ENCODE measurements at places on chromosomes 7 and 10.

DNA sequence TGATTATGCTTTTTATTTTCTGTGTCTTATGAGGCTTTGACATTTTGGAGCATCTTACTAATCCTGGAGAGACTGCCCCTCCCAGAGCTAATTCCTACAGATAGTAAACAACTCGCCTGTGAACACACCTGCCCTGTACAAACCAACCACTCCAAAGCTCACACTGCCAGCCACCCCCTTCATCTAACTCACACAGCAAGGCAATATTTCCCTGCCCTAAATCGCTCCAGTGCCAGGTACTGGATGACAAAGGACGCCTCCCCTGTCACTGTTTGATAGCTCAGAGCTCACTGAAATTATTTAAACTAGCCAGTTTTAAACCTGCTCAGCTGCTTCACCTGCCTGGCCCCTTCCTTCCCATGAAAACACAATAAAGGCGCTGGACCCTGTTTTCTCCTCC lies 535.1 kb upstream of the CELF2 start:
- DNase-seq: no peak

DNA sequence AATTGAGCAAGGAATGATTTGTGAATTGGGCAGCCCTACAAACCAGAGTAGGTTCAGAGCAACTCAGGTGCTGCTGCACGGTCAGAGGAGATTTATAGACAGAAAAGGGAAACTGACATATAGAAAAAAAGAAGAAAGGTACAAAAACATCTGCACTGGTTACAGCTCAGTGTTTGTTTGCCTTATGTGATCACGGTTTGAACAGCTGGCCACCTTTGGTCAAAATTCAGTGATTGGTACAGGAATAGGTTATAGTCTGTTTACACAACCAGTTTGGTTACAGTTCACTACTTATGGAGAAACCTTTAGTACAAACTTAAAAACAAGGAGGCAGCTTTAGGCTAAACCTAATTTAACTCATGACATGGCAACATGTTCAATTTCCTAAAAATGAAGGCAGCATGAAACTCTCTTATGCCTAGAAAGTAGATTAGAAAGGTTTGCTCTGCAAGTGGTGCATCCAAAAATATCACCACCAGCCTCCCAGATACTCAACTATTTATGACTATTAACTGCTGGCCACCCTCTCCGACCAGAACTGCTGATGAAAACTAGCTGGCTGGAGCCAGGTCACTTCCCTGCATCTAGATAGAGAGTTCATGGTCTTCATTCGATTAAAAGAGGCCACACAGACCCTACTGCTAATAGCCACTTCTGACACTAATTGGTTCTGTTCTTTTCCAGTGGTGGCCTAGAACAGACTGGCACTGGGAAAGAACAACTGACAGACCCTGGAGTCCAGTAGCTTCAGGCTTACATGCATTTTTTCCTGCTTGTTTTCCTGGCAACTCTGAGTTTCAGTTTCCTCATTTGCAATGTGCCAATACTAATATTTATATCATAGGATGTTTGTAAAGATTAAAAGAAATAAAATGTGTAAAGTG lies 548.0 kb downstream of the CCSER2 start:
- DNase-seq: no peak

- DNase-seq: no peak
Observed at GRCh38 chr7:115941703-115942268, 88.8 kb downstream of the TFEC start.

DNA sequence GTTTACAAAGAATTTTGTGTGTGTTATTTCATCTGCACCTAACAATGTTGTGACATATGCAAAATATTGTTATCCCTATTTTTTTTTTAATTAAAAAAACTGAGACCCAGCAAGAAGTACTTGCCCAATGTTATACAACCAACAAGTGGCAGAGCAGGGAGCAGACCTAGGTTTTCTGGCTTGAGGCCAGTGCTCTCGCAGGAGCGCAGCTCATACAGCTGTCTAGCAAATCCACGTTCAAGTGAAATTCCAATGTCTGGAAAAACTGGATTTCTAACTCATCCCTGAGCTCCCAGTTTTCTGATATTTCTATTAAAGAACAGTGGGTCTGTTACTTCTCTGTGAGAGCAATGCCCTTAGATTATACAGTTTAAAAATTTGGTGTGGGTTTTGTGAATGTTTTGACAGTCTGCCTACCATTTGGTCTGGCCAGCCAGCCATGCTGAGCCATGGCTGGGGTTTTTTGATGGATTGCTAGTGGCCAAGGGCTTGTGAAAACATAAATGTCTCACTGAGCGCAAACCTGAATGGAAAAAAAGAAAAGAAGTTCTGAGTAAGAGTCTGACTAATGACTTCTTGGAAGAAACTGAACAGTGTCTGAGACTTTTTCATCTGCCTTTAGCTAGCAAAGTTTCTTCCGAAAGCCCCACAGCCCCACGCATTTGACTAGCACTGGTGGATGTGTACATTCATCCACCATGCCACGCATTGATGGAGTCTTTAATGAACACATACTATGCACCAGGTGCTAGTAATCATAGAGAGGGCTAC lies 15.4 kb upstream of the PRF1 start:
- peak; percentile 31 for DNase-seq

- no peak for DNase-seq
Observed at GRCh38 chr10:97868134-97868685, 18.6 kb downstream of the GOLGA7B start.

DNA sequence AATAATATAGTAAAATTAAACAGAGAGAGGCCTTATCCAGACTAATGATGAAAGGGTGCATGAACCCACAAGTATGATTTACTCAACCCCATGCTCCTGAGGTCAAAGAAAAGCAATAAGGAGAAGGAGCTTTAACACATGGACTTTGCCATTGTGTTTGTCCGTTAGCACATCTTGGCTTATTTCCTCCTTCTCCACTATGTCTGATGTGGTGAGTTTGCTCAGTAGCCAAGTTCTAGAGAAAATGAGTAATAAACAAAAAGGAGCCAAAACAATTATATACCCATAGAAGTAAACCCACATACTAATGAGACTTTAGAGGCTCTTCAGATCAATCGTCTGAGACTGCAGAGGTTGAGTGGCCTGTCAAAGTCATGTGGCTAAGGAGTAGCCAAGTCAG lies 26.1 kb upstream of the ADD3 start:
- no peak for DNase-seq

GRCh38 chr7:123054357-123055133 lies 59.0 kb upstream of the TAS2R16 start:
- DNase-seq: peak; percentile 15

DNA sequence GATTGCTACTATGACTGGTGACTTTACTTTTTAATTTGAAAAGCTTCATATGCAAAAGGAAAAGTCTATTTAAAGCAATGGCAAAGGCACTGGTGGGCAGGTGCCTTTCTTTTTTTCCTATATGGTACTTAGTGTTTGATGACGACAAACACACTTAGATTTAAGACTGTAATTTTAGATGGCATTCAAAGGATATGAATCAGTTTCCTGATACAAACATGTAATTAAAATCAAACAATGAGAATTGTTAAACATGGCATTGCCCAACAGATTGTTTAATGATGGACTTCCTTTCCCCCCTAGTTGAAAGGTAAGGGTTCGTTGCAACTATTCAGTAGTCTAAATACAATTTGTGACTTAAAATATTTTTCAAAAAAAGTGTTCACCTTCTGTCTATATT lies 106.5 kb upstream of the SEMA3C start:
- DNase-seq: no peak

GRCh38 chr7:76386691-76387260 lies 22.7 kb downstream of the SSC4D start:
- DNase-seq: no peak

- no peak for DNase-seq
Observed at GRCh38 chr7:155107126-155107525, 37.0 kb downstream of the HTR5A start.

GRCh38 chr10:115772606-115773005 lies 500.4 kb downstream of the GFRA1 start:
- DNase-seq: peak; percentile 8

DNA sequence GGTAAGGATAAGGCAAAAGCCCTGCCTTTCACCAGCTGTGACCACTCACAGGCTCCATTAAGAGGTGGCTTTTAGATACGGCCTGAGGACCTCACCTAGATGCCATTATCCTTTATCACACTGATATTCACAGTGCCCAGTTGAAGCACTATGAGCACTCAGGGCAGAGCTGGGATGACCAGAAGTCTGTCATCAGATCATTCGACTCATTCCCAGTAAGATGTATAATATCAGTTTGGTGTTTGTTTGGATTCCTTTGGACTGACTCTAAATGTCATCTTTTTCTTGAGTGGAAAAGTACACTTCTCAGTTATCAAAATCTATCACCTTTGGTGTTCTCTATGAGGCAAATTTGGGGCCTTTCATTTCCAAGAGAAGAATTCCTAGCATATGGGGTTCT lies 18.7 kb downstream of the CCDC136 start:
- DNase-seq: peak; percentile 33

- peak; percentile 10 for DNase-seq
Observed at GRCh38 chr10:21257919-21258318, 267.6 kb downstream of the SKIDA1 start.

- DNase-seq: no peak
Observed at GRCh38 chr10:6136215-6137201, 47.7 kb downstream of the RBM17 start.

- DNase-seq: no peak
Observed at GRCh38 chr7:124635416-124635815, 130.2 kb downstream of the GPR37 start.

GRCh38 chr7:2017481-2017891 lies 215.3 kb downstream of the MAD1L1 start:
- DNase-seq: no peak

DNA sequence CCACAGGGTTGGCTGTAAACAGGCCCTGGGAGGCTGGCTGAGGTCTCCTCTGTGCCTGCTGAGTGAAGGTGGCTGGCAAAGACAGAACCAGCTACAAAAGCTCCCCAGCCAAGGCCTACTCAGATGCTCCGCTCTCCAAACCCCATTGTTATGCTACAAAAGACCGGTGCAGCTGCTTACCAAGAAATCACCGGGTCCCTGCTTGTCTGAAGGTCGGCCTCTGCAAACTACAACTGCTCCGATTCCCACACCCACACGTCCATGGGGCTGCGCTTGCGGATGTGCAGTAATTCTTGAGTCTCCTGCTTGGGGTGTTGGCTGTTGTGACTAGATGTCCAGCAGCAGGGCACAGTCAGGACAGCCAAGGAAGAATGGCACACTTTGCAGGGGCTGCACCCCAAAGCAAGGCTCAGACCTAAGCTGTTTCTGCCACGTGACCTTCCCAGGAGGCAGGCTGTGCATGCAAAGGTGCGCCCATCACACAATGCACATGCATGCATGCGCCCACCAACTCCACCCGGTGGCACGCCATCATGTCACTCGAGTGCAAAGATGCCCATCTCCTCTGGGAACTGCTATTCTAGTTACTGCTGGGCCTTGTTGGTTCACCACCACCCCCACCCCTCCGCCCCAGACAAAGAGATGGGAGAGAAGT lies 97.8 kb downstream of the OAT start:
- no peak for DNase-seq

GRCh38 chr10:109987452-109988211 lies 20.2 kb upstream of the ADD3 start:
- DNase-seq: peak; percentile 67

DNA sequence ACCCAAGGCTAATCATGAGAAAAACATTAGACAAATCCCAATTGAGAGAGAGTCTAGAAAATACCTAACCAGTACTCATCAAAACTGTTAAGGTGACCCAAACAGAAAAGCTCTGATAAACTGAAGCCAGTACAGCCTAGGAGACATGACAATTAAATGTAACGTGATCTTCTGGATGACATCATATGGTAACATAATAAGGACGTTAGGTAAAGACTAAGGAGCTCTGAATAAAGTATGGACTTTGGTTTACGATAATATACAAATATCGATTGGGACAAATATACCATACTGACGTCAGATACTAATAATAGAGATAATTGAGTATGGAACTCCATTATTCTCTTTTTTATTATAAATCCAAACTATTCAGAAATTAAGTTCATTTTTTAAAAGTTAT lies 561.1 kb upstream of the STEAP1 start:
- DNase-seq: no peak

- peak; percentile 64 for DNase-seq
Observed at GRCh38 chr7:99096124-99096887, 47.6 kb downstream of the SMURF1 start.

All from fibroblast of villous mesenchyme (primary cell).